ENCODE measurements at places on chromosomes 5 and 9.

DNA sequence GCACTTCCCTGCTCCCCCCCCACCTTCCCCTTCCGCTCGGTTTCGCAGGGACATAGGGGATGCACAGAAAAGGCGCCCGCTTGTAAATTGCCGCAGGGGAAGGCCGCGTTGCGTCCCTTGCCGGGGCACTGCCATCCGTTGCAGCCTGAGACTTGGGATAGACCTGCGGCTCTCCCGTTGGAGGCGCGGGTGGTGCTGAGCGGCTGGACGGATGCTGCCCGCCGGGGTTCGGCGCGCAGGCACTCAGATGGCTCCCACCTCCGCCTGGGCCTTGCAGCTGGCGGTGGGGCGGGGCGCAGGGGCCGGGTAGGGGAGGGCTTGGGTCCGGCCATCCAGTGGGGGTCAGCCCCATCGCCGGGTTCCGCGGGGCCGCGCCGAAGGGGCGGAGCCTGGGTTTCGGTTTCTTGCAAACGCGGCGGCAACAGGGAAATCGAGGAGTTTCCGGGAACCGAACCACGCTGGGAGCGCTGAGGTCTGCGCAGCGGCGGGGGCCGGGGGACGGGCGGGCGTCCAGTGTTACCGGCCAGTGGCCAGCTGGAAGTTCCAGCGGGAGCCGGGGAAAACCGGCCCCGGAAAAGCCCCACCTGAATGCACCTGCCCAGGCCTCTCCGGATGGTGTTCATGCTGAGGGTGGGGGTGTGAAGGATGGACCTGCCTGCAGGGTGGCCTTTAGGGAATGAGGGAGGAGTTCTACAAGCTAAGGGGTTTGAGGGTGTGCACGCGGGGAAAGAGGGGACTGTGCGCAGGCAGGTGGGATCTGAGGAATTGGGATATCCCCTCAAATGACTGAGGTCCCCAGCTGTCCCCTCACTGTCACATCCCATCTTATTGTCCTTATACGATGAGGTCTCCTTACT lies 6.3 kb upstream of the IRF1 start:
- DNase-seq = peak; percentile 97

GRCh38 chr9:92644278-92644677 lies 25.7 kb downstream of the IPPK start:
- DNase-seq = peak; percentile 33

GRCh38 chr5:53100606-53101005 lies 9.0 kb downstream of the MOCS2 start:
- DNase-seq = no peak

DNA sequence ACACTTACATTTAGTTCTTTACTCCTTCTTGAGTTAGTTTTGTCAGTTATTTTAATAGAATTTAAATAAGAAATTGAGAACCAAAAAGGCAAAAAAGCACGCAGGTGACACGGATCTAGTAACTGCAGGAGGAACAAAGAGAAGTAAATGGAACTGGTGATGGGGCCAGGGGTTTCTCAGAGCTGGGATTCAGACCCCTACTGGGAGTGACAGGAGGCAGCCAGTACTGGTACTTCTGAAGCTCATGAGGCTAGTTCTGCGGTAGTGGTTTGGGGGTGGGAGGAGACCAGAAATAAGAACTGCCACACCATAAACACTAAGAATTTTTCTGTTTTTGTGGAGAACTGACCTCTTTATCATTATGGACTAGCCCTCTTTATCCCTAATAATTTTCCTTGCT lies 48.2 kb downstream of the OXCT1 start:
- no peak for DNase-seq

- no peak for DNase-seq
These were observed 110.8 kb downstream of the LHFPL2 start for GRCh38 chr5:78537821-78538220.

DNA sequence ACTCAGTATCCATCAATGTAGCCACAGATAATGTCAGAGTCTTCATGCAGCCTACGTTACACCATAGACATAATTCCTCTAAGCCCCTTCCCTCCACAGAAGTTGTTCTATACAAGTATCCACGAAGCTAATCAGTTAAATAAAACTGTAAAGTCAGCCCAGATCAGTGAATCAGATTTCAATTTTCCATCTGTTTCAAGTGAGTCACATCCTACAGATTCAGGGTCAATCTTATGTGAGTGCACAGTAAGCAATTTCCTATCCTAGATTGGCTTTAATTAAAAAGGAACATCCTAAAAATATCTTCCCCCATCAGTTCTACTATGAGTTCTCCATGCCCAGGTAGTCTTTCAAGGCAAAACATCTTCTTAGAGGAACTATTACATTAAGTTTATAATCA lies 402.5 kb downstream of the EFNA5 start:
- DNase-seq = no peak

DNA sequence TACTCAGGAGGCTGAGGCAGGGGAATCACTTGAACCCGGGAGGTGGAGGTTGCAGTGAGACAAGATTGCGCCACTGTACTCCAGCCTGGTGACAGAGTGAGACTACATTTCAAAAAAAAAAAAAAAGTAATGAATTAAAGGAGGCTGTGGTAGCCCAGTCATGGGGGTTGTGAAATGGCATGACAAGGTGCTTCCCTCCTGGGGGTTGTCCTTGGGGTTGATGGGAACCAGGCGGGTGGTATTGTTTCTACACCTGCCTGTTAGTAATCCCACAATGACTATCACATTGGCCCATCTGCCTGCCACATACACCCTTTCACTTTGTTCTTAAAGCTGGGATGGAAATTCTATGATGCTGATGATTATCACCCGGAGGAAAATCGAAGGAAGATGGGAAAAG lies 5.6 kb downstream of the IDNK start:
- DNase-seq = no peak

DNA sequence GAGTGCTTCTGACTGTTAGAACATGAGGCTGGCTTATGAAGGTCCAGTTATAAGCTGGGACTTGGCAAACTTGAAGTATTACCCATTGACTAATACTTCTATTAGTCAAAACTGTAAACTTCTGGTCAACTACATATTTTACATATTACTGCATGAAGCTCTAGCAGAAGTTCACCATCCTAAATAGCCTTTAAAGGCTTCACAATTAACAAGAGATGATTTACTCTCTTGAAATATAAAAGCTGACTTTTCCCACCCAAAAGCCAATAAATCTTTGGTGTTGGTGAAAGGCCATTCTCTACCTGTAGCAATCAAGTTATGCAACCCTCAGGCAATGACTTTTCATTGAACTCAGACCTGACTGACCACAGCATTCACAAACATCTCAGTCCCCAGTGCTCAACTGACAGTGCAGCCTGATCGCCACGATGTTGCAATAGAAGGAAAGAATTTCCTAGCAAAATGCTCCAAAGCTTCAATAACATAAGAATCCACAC lies 345.6 kb downstream of the EBF1 start:
- no peak for DNase-seq

DNA sequence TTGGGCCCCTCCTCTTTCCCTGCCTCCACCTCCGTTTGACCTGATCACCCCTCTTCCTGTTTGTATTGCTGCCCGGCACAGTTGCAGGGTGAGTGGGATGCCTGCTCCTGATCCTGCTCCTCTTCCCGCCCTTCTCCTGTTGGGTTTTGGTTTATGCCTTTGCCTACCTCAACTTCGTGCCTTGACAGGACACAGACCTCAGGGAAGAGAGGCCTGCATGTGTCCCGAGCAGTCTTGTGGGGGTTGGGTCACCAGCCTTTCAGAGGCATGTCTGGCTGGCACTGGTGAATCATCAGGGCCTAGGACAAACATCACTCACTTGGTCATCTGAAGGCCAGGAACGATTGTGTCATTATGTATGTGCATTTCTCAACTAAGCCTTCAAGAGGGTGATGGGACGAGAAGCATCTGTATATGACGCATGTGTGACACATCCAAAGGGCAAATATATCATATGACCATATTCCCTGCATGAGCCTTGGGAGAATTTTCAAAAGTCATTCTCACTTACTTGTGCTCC lies 56.9 kb downstream of the NPR3 start:
- no peak for DNase-seq

GRCh38 chr9:113598883-113599282 lies 135.4 kb downstream of the RGS3 start:
- no peak for DNase-seq

DNA sequence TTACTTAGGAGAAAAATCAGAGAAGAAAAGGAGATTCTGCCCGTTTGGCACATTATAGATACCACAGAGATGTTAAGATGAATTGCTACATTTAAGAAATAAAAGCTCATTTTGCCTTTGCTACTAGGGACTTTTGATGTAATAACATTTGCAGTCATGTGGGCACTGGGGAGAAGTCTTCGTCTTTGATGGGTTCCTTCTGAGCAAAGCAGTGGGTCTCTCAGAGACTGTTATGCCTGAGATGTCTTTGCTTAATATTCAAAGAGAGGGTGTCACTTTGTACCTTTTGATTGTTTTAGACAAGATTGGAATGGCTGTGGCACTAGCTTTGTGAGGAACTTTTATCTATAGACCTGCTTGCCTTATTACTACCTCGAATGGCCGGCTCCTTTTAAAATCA lies 25.0 kb downstream of the SLC25A25 start:
- DNase-seq = no peak

DNA sequence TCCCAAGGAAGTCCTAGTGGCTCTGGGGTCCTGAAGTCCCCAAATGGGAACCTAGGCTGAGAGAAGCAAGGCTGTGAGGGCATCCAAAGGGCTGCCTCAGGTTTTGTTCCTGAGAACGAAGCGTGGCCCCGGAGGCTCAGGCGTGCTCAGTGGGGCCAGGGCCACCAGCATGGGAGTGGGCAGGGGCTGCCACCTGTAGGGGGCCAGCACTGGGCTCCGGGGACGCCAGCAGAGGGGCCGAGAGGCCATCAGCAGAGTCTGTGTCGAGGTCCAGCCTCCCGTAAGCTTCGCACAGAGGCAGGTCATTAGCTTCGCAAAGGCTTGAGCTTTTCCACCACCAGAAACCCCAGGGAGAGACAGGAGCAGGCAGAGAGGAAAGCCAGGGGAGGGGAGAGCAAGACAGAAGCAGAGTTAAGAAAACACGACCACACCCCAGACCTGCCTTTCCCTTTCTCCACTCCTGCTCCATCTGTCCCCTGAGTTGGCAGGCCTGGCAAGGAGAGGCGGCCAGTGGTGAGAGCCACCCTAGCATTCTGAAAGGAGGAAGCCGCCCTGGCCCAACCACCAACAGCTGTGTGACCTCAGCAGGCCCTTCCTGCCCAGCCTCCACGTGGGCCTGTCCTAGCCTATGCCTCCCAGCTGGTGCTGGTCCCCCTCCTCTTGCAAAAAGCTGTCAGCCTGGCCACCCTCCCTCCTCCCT lies 5.5 kb upstream of the SURF6 start:
- no peak for DNase-seq

- no peak for DNase-seq
These were observed 114.4 kb downstream of the DROSHA start for GRCh38 chr5:31417512-31417911.

DNA sequence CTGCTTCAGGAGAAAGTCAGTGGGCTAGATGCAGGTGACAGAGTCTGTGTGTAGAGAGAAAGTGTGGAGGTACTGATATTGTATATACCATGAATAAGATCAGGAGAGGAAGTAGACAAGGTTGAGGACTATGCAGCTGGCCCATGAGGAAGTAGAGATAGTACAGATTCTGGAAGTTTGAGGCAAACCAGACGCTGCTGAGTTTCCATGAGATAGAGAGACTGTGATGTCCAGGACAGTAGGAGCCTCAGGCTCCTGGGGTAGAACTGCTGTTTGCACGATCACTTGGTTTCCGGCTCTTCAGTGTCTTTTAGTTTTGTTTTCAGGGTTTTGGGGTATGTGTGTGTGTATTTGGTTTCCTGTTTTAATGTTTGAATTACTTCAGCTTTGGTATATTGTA lies 13.6 kb downstream of the OTULINL start:
- DNase-seq = no peak

GRCh38 chr5:7274203-7274602 lies 121.7 kb upstream of the ADCY2 start:
- no peak for DNase-seq

DNA sequence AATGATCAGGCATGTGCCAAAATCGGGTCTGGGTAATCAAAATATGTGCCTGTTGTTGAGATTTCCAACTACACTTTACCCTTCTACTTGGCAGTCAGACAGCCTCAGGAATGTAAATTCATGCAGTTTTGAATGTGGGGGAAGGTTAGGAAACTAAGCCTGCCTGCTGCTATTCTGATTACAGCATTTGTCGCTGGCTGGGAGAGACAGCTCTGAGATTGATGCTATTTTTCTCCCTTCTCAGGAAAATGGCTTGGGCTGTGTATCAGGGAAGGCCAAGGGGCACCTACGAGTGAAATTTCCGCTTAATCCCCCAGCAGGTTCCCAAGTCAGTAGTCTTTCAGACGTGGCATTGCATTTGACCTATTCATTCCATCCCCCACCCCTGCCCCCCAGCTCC lies 3.6 kb upstream of the RGS7BP start:
- no peak for DNase-seq

DNA sequence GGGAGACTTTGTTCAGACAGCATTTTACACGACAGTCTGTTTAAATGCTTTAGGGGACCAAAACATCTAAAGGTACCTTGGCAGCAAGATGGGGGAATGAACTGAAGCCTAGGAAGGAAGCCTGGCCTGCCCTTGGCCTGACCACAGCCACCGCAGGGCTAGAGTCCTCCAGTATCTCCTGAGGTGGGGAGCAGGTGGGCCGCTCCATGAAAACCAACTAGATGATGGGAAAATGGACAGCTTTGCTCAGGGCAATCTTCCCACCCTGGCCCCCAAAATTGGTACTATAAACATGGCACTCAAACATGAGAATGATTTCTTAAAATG lies 153.3 kb downstream of the AUH start:
- no peak for DNase-seq

DNA sequence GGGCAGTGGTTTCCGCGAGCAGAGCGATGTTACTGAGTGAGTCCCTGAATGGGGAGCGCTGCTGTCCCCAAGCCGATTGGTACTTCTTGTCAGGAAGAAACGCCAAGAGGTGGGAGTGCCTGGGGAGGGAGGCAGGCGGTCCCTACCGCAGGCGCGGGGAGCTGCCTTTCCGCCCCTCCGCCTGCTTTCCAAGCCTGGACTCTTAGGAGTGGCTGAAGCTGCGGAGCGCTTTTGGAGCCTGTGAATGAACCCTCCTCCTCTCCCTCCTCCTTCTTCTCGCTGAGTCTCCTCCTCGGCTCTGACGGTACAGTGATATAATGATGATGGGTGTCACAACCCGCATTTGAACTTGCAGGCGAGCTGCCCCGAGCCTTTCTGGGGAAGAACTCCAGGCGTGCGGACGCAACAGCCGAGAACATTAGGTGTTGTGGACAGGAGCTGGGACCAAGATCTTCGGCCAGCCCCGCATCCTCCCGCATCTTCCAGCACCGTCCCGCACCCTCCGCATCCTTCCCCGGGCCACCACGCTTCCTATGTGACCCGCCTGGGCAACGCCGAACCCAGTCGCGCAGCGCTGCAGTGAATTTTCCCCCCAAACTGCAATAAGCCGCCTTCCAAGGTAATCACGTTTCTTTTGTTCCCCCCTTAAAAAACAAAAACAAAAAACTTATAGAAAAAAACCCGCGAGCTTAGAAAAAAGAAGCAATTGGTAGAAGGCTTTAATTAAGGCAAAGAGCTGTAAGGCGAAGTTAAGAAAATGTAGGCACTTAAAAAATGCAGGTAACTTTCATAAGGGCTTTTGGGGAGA lies at the start of gene VCAN:
Gene VCAN, plus strand, starts transcription at position 340 of the 808 bp plus-strand sequence. CDS start 11,775 bp downstream, outside the sequence.
- DNase-seq = no peak

- no peak for DNase-seq
These were observed 468.1 kb downstream of the SPATA31D1 start for GRCh38 chr9:82456642-82457041.

GRCh38 chr9:83714329-83714728 lies 6.6 kb upstream of the UBQLN1 start:
- no peak for DNase-seq

GRCh38 chr5:156340893-156341292 lies 13.9 kb downstream of the SGCD start:
- no peak for DNase-seq

- DNase-seq = no peak
These were observed 6.0 kb downstream of the RALGDS start for GRCh38 chr9:133114886-133115603.
